ENCODE measurements at places on chromosomes 12 and 14.
A peak's percentile ranks its signal among the peaks of the same experiment; 100 is the strongest.

- no peak for DNase-seq
Observed at GRCh38 chr14:95948558-95948981, 71.9 kb downstream of the TUNAR start.

- no peak for DNase-seq
Observed at GRCh38 chr12:59181196-59181777, 261.0 kb upstream of the LRIG3 start.

GRCh38 chr12:117022465-117022864 is 76.8 kb downstream of the TESC start:
- no peak for DNase-seq

DNA sequence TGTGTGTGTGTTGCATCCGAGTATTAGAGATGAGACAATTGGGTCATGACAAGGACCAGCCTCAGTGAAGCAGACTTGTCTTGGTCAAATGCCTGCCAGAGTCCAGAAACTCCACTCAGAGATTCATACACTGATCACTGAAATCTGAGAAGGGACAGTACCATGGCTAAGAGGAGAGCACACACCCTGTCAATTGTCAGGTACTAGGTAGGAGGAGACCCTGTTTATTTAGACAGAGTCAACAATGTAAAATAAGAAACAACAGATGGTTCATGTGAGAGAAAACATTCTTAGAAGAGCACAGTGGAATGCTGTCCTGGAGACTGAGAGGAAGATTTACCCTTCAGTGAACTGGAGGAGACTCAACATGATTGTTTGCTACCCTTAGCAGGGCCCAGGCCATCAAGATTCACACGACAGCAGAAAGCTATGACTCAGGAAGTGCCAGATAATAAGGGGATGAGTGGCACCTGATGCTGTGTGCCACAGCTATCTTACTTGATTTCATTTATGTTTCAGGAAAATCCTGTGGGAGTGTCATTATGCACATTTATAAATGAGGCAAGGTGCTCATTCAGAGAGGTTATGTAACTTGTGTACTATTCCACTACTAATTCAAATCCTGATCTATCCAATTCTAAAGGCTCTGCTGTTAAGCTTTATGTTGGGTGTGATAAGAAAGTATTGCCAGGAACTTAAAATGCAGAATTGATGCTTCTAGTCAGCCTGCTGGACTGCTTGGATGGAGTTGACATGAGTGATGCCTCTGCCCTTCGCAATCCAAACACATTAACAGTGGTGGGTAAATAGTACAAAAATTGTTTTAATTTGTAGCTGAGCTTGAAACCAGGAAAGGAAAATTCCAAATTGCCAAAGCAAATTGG is 136.6 kb upstream of the NEDD1 start:
- no peak for DNase-seq

DNA sequence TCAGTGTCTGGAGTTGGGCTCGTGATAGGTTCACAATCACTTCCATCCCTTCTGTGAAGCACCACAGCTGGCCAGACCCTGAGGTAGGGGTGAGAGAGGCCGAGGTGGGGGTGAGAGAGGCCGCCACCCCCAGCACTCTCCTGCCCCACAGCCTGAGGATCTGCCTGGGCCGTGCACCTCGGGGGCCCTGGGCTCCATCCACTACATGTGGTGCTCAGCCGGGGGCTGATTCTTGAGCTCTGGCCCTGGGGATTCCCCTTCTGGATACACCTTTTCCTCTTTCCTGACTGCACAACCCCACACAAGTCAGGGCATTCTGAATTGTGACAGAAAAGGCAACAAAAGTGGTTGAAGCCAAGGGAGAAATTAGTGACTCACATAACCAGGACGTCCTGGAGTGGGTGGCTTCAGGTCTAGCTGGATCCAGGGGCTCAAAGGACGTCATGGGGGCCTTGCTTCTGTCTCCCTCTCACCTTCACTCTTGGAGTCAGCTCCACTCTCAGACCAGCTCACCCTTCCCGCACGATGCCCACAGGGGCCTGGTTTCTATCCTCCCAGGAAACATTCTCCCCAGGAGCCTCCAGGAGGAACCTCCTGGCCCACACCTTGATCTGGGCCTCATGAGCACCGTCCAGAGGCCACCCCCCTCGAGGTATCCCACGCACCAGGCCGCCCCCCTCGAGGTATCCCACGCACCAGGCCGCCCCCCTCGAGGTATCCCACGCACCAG is 12.1 kb upstream of the FBRSL1 start:
- no peak for DNase-seq

DNA sequence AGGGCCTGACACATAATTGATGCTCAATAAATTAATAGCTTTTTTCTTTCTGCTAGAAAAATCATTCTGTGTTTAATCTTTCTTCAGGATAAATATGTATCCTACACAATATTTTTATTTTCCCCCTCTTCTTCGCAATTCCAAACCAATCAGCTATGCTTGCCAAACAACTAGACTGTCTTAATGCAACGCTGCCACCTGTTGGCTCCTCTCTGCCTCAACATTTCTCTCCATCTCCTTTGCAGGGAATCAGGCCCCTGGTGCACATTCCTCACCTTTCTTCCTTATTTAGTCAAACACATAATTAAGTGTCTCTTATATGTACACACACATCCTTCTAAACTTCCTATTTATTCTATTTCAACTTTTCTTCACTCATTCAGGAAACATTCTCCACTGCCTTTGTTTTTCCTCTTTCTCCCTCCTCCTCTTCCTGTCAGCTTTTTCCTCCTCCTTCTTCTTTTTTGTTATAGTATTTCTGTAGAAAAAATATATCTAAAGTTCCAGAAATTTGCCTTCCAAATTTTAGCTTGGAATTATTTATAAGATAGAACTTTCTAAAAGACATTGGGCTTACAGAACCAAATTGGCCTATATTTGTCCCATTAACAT is 406.0 kb downstream of the PRKD1 start:
- DNase-seq: no peak

DNA sequence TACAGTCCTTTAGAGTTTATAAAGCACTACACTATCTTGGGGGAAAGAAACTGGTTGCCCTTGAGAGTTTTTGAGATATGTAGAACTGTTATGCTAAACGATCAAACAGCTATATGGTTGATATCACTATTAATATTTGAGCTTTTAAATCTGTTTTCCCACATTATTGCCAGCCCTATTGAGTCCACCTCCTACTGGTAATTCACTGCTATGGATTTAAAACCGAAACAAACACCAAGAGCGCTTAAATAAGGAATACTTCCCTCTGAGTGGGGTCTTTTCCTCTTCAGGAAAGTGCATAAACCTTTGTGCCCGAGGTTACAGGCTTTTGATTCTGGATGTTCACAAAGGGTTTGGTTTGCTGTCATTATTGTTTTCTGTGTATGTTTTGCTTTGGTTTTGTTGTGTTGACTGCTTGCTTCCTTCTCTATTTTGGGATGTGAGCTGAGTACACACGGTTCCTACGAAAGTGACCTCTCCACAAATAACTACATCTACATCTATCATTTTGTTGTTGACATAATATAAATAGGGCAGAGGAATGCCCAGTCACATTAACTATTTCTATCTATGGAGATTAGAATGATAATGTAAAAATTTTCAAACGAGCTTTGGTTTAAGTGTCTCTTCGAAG is 44.8 kb downstream of the LGR5 start:
- DNase-seq: no peak

GRCh38 chr12:27101290-27101689 is 18.9 kb upstream of the C12orf71 start:
- DNase-seq: no peak

- peak; percentile 6 for DNase-seq
Observed at GRCh38 chr12:104959335-104959841, 1.3 kb upstream of the SLC41A2 start.

GRCh38 chr12:19461999-19462398 is 22.7 kb downstream of the AEBP2 start:
- DNase-seq: no peak

DNA sequence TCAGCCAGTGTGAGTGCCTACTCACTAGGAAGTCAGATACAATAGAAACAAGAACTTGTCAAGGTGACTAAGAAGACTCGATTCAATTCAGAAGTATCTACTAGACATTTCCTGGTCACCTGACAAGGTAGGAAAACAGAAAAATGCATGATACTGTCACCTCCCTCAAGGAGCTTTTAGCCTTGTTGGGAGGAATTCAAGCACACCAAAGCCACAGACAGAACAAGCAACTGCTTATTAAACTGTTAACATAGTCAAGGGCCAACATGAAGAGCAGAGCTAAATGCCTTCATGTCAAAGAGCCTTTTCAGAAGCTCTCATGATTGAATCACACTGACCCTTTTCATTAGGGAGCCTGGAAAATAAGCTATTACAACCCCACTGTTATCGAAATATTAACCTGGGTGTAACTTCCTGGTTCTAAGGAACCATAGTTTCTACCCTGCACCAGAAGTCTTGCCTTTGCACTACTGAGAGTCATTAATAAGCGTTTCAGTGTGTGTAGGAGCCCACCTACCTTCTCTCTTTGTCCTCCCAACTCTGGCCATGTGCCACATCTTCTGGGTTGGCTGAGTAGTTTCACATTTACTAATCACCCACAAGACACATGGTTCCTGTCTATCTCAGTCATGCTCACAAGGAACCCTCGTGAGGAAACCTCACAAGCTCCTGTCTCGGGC is 31.0 kb upstream of the LGALS3 start:
- DNase-seq: peak; percentile 73

DNA sequence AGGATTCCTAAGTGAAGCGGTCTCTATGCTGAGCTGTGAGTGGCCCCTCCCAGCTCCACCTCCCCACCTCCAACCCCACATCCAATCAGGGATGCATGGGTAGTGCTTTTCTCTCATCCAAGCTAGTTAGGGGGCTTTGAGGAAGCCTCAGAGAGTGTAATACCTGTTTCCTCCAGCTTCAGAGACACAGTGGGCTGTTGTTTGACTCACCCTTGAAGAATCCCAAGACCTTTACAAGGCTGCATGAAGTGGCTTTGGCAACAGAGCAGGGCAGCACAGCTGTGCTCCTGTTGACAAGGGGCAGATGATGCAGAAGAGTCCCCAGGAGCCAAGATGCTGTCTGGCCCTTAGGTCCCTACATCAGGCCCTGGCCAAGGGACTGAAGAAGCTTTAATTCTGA is 27.1 kb upstream of the CLMN start:
- DNase-seq: no peak

- no peak for DNase-seq
Observed at GRCh38 chr12:124188561-124189405, 106.1 kb upstream of the RFLNA start.

DNA sequence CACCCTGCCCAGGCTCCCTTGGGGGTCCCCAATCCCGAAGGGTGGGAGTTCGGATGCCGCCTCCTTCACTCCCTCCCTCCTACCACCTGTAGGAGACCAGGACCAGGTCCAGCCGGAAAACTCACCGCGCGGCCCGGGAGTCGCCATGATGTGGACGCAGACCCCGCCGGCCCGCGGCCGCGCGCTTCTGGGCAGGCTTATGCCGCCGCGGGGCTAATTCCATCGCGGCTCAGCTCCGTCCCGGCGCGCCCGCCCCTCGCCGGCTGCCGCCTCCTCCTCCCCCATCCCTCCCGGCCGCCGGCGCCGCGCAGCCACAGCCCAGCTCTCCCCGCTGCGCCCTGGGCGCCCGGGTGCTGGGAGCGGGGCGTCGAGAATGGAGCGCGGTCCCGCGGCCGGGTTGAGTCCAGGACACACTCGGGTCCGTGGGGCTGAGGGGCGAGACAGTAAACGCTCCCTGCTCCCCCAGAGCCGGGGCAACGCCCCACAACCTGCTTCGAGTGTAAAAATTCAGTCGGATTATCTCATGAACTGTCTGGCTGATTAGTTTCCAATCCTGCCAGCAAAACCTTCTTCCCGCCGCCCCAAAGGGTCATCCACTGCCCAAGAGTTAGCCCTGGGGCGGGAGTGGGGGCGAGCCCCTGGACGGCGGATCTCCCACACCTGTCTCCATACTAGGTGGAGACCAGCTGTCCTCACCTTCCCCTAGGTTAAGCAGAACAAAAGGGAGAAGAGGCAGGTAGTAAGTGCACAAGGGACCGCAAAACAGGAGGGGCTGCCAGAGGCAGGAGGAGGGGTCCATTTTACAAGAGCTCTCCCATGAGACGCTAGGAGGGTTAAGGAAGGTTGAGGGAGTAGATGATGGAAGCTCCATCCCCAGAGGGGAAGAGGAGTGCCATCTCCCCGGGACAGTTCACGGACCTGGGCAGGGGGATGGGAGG is at the start of gene ANO2:
Gene ANO2 (minus strand): TSS at position 189 of the 938 bp plus-strand sequence. CDS start 42 bp downstream, at position 147.
- no peak for DNase-seq

DNA sequence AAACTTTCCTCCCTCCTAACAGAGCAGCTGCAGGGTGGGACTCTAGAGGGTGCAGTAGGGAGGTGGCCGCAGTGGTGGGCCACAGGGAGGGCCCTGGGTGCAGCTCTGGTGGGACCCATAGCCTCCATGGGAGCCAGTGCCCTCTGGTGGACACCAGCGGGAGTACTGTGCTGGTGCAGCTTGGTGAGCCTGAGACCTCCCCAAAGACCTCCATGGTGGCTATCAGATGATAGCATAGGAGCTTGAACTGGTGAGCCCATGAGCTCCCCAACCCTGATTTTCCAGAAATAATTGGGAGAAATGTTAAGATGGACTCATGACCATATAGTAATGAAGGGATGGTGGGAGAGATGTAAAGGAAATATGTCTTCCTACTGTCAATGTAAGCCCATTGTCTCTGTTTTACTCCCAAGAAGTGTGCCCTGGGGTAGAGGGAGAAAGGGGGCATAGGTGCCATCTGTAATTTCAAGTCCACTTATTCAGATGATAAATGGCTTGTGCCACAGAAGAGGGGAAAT is 98.7 kb downstream of the GAS2L3 start:
- peak; percentile 45 for DNase-seq

GRCh38 chr12:98373025-98373554 is 142.3 kb upstream of the TMPO start:
- peak; percentile 45 for DNase-seq

DNA sequence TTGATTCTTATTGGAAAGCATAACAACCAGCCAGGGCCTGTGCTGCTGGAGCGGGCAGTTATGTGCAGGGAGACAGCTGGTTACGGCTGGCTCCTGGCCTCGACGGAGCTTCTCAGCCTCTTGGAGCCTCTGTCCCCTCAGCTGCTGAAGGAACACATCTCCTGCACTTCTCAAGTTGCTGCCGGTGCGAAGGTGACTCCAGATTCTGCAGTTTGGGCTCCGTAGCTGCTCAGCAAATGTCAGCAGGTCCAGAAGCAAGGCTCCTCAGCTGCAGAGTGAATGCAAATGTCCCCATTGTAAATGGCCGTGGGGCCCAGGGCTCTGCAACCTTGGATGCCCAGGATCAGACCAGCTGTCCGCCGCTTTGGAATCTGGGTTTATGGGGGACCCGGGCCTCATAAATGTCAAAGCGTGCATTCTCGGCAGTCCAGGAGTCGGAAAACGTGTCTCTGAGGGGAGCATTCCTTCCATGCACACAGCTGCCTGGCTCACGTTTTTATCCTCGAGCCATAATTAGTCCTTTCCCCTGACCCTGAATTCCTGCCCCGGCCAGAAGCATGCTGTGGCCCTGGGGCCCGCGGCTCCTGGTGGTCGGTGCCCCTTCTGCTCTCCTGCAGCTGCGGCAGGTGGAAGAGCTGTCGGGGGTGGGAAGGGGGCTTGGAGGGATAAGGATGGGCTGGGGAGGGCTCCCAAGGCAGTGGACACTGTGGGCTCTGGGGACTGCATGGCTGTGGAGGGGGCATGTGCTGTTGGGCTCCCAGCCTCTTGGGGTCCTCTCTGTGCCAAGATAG is 106.0 kb downstream of the KIF26A start:
- no peak for DNase-seq
